ENCODE measurements at places on chromosomes 12 and 14.

DNA sequence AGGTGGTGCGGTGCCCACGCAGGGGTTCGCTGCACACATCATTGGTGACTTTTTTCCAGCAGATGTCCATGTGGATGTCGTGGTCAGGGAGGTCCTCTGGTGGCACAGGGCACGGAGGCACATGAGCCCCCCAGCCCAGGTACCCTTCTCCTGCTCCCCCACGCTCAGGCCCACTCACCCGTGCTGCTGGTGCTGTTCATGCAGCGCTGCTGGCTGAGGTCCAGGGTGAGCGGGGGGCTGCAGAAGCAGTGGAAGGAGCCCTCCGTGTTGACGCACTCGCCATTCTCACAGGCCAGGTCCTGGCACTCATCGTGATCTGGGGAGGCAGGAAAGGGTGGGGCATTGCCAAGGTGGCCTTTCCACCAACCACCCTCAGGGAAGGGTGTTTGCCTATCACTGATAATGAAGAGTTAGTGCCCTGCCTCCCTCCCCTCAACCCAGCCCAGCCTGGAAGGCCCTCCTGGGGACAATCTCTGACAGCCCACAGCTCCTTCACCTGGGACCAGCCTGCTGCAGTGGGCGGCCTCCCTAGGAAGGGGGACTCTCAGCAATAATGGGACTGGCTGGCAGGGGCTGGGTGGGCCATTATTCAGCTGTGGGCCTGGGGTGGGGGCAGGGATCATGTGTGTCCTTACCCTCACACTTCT lies 9.8 kb downstream of the ISCA2 start:
- no peak for DNase-seq

GRCh38 chr14:56352999-56353398 lies 226.6 kb upstream of the TMEM260 start:
- no peak for DNase-seq

DNA sequence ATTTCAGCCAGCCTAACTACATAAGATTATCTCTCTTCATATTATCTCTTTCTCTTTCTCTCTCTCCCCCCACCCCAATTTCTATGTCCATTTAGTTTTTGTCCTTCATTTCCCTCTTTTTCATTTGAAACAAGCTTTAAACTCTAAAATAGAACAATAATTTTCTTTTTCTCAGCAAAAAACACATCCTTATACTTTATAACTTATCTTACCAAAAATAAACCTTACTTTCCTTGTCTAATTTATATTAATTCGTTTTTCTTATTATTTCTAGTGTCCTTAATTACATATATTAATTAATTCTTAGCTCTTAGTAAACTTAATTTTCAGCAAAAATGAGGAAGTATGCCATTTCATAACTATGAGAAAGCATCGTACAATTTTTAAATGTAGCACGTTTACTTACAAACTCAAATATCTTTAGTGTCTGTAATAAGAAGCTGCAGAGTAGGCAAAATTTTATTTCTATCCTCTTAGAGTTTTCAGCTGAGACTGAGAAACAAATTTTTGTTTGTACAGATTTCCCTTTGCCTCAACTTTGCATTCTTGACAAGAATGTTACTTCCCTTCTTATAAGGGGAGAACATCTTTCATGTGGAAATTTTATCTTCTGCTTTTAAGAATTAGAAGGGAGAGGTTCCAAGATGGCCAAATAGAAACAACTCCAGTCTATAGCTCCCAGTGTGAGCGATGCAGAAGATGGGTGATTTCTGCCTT lies 65.1 kb upstream of the ST8SIA1 start:
- no peak for DNase-seq

GRCh38 chr14:76541594-76542219 lies 165.8 kb downstream of the ESRRB start:
- DNase-seq = no peak

GRCh38 chr12:130961921-130962451 lies 8.3 kb downstream of the ADGRD1 start:
- no peak for DNase-seq

GRCh38 chr12:21538061-21538653 lies 12.1 kb downstream of the SPX start:
- DNase-seq = no peak

DNA sequence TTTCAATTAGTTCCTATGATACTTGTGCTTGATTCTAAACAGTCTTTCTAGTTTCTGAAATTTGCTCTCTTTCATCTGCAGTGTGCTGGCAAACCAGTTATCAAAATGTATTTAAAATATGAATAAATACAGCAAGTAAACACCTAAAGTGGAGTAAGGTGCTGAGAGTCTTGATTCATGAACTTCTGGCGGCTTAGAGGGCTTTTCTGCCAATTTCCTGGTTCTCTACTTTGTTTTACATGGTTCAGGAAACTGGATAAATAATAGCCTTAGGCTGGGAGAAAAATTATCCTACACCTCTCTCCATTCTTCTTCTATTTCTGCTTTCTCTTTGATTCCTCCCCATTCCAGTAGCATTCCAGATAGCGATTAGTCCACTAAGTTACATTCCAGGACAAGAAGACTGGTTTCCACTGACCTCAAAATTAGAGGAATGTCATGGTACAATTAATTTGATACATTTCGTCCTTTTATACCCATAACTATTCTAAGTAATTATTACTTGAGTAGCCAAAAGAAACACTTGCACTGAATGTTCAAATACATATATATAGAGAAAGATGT lies 14.9 kb downstream of the ATP2B1 start:
- no peak for DNase-seq

- DNase-seq = no peak
Observed at GRCh38 chr14:38404100-38404541, 148.2 kb upstream of the CLEC14A start.

DNA sequence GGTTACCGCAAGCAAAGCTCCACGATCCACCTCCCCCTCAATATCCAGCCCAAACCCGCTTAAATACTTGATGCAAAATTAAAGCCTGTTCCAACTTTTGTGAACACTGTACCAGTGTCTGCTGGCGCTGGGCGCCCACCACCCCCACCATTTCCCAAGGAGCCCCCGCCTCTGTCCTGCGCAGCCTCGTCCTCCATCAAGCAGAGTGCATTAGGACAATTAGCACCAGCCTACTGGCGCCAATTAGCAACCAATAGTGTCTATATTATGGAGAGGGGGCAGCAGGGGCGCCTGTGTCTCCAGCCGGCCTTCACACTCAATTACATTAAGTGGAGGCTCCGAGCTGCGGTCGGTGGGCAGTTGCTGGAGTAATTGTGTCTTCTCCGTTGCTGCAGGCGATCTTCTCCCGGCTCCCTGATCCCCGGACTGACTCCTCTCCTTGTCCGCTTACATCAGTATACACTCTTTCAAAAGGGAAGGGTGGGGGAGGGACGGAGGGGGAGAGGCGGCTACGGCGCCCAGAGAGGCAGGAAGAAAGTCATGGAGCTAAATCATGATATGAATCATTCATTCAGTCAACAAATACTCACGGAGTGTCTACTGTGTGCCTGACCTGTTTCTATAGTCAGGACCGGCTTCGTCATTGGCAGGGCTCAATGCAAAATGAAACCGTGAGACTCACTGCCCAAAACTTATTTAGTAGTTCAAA lies 707.3 kb downstream of the MED13L start:
- DNase-seq = no peak

- DNase-seq = no peak
Observed at GRCh38 chr14:77864085-77864484, 64.2 kb downstream of the ADCK1 start.

GRCh38 chr12:121005346-121005815 lies 10.9 kb downstream of the C12orf43 start:
- peak; percentile 30 for DNase-seq

DNA sequence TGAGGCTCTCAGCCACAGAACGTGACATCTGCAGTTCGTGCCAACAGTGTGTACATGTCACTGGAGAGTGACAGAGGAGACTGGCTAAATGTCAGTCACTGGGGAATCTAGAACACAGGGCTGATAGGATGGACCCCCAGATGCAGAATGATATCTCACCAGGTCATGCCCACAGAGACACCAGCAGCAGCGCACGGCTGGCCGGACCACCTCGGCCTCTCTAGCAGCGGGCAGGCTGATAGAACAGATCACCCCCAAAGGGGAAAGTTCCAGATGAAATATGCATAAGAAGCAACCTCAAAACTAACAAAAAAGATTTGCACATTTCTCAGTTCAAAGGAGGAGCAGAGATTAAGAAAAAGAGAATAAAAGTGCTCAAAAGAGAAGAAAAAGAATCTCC lies 266.5 kb downstream of the SEC23A start:
- DNase-seq = no peak

- DNase-seq = no peak
Observed at GRCh38 chr12:99259040-99259934, 388.3 kb upstream of the GARIN6 start.

DNA sequence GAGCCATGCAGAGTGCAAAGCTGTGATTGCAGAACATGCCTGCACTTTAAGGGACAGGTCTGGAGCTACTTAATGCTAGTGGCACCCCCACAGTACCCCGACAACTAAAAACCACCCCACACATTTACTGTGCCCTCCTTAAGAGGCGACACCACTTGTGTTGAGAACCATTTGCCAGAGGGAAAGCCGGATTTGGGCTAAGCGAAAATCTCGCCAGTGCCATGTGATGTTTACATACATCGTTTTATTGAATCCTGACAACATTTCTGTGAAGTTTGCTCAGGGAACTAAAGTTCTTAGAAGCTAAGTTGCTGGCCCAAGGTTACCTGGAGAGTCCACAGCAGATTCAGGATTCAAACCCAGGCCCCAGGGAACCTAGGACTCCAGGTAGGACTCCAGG lies 119.0 kb upstream of the FKBP4 start:
- DNase-seq = no peak

- DNase-seq = no peak
Observed at GRCh38 chr12:121455766-121456420, 56.0 kb downstream of the RNF34 start.

DNA sequence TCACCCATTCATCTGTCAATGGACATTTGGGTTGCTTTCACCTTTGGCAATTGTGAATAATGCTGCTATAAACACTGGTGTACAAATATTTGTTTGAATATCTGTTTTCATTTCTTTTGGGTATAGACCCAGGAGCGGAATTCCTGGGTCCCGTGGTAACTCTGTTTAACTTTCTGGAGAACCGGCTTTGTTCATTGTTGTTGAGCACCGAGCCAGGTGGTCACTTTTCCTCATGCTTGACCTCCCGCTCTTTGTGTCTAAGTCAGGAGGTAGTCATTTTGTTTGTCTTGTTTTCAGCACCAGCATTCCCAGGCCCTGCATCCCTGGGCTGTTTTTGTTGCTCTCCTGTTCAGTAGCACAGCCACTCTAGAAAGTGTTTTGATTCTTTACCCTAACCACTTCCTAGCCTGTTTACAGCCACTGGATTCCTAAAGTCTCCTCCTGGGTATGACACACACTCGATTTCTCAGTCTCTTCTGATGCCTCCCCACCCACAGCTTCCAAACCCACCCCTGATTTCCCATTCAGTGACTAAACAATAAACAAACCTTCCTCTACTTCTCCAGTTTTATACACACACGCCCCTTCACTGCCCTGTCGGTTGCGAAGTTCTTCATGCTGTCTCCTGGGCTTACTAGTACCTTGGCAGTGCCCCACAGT lies 37.9 kb downstream of the B4GALNT3 start:
- no peak for DNase-seq

DNA sequence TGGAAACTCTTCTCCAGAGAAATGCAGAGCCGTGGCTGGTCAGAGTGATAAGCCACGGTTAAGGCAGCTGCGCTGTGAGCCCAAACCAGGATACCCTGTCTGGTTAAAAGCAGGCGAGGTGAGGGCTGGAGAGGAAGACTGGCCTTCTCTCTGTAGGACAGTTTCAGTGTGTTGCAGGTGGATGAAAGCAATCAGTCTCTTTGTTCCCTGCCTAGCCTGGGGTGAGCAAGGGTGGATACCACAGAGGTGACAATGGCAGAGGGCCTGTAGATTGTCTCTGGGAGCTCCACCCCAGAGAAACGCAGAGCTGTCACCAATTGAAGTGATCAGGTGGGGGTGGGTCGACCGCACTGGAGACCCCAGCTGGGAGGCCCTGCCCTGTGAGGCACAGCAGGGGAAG lies 621.9 kb downstream of the LRFN5 start:
- DNase-seq = no peak

DNA sequence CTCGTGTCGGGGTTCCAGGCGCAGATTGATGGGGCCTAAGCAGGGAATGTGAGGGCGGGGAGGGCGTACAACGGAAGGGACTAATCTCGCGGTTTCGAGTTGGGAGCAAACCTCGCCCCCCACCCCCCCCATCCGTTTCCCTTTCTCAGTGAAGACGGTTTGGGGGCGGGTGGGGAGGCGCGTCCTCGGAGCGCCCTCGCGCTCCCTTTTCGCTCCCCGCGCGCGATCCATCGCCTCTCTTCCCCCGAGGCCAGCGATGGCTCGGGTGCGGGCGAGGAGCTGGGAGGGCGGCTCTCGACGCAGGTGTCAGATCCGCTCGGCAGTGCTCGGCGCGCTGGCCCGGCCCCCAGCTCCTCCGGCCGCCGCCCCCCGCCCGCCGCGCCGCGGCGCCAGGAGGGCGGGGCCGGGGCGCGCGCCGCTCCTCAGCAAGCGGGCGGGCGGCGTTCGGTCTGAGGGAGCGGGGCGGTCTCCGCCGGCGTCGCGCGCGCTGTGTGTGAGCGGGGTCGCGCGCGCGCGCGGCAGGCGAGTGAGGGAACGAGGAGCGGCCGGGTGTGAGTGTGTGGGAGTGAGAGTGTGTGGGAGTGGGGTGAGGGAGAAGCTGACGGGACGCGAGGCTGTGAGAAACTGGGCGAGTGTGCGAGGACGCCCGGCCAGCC lies at the start of gene RIMKLB:
RIMKLB (plus strand) TSS at position 516 of the 656 bp plus-strand sequence. CDS start 15,876 bp downstream, outside the sequence.
- peak; percentile 68 for DNase-seq

- DNase-seq = no peak
Observed at GRCh38 chr12:87160848-87161601, 868.2 kb downstream of the C12orf50 start.

DNA sequence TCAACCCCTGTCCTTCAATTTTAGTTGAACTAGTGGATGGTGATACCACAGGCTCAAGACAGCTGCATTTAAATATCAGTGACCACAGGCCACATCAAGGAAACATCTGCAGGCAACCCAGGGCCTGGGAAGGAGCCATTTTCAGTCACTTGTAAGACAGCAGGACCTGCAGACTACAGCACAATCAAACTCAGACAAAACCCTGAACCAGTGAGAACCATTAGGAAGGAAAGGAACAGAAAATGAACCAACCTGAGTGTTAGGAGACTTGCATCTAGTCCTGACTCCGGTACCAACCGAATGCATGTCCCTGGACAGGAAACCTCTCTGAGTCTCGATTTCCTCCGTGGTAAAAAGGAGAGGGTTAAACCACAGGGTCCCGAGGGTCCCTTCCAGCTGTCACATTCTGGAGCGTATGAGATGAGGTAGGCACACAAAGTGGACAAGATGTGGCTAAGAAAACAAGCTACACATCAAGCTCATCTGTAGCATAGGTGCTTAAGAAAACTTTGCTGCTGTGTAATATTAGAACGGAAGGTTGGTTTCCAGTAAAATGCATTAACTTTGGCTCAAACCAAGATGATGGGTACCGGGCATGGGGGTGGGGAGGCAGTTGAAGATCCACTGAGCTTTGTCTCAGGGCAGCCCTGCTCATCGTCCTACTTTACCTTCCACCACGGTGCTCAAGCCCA lies 1.6 kb upstream of the CDKN1B start:
- no peak for DNase-seq

- DNase-seq = no peak
Observed at GRCh38 chr12:7017870-7018349, 366 bp downstream of the LPCAT3 start.
